ENCODE measurements at places on chromosomes 1 and 21. TPM values are rescaled to one million over a fixed set of nuclear protein-coding genes. Genes with fewer than 3 reads are reported as not detected.

GRCh38 chr1:184945029-184945428 lies 29.3 kb downstream of the NIBAN1 start:
- no peak for DNase-seq

DNA sequence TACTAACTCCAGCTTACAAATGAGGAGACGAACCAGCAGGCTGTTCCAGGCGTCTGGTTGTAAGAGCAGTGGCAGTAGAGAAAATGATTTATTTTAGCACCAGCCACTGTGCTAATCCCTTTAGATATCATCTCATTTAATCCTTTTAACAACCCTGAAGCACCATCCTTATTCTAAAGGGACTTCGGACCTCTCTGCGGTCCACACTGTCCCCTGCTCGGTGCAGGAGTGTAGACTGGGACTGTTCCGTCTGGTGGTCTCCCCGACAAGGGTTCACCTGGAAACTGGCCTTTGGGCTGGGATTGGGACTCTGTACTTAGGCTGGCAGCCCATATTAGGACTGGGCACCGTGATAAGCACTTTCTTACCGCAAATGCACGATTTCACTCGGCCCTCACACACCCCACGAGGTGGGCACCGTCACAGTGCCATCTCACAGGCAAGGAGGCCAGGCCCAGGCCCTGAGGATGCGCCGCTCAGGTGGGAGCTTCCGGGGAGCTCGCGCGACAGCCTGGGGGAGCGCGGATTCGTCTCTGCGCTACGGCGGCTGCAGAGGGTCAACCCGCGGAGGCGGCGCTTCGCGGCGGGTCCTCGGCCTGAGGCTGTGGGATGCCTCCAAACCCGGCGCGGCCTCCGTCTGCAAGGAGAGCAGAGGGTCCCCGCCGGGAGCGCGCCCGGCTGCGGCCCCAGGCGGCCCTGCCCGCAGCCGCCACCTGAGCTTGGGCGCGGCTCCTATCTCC lies 45.2 kb downstream of the ATP1A1 start:
- DNase-seq, result peak; percentile 80

- peak; percentile 28 for DNase-seq
These were observed 35.0 kb upstream of the JAK1 start for GRCh38 chr1:65001231-65001792.

DNA sequence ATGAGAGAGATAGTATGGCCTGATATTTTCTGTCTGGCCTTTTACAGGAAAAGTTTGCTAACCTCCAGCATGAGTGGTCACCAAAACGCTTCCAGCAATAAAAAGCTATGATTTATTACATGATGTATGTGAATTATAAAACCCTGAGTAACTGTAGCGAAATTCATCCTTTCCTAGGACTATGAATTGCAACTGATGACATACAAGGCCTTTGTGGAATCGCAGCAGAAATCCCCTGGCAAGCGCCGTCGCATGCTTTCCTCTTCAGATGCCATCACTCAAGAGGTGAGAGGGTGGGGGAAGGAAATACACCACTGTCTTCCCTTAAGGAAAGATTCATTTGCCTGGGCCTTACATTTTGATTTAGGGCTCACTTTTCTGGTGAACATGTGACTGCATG lies 117.9 kb downstream of the MACF1 start:
- no peak for DNase-seq

GRCh38 chr1:240462766-240463395 lies 149.1 kb downstream of the GREM2 start:
- DNase-seq, result no peak

FMO1 gene
- total RNA-seq, result not detected

GRCh38 chr21:45860493-45861155 lies 120.9 kb upstream of the COL6A1 start:
- no peak for DNase-seq

DNA sequence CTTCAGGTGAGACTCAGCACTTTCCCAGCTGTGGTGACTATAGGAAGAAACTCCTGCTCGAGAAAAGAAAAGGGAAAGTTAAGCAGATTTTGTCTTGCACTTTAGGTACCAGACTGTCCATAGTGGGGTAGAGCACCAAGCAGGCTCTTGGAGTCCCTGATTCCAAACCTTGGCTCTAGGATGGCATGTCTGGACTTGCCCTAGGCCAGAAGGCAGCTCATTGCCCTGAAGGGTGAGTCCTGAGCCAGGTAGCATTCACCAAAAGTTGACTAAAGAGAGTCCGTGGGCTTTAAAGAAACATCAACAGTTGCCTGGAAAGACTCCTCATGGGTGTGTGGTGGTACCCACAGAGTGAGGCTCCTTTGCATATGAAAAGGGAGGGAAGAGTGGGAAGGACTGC lies 145.2 kb upstream of the SNX7 start:
- no peak for DNase-seq

KMO gene
- not detected for total RNA-seq

- no peak for DNase-seq
These were observed 332.8 kb upstream of the ZRANB2 start for GRCh38 chr1:71413441-71414175.

MR1 gene
- total RNA-seq, result 0.67 TPM

DNA sequence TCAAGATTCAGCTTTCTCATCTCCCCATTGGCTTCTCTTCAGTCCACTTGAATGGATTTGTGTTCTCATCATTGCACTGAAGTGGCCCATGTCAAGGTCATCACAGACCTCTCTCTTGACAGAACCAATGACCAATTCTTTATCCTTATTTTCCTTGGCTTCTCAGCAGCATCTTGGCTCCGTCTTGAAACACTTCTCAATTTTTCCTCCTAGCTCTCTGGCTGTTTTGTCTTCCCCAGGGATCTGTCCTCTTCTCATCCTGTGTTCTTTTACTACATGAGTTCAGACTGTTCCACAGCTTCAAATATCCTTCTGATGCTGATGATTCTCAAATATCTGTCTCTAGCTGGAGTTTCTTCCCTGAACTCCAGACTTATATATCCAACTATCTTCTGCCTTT lies 78.6 kb downstream of the COLGALT2 start:
- no peak for DNase-seq

GRCh38 chr1:153705484-153705883 lies 22.4 kb upstream of the INTS3 start:
- no peak for DNase-seq

INAVA gene
- 35.8 TPM for total RNA-seq

- DNase-seq, result no peak
These were observed 12.2 kb downstream of the TFAP2E start for GRCh38 chr1:35585281-35585680.
